ENCODE measurements at places on chromosomes 13 and 19. TPM values are rescaled to one million over a fixed set of nuclear protein-coding genes. Genes with fewer than 3 reads are reported as not detected.

ZNF667 gene
- total RNA-seq = not detected

TEAD2 gene
- 17.7 TPM for total RNA-seq

PRR12 gene
- total RNA-seq = 31.4 TPM

IGLON5 gene
- 0.06 TPM for total RNA-seq

ZNF285 gene
- total RNA-seq = 1.7 TPM

CFD gene
- total RNA-seq = 22.1 TPM

EID2 gene
- total RNA-seq = 46.4 TPM

KLK10 gene
- 0.45 TPM for total RNA-seq

ZNF563 gene
- total RNA-seq = not detected

RFPL4AL1 gene
- 0.38 TPM for total RNA-seq

ELANE gene
- total RNA-seq = 0.16 TPM

CGB1 gene
- not detected for total RNA-seq

MATK gene
- total RNA-seq = 1.8 TPM

ZNF526 gene
- total RNA-seq = 21.1 TPM

SMIM44 gene
- total RNA-seq = not detected

SKA3 gene
- 12.2 TPM for total RNA-seq

IFI30 gene
- 16.0 TPM for total RNA-seq

C1QTNF9 gene
- not detected for total RNA-seq

ZNF541 gene
- not detected for total RNA-seq

GAPDHS gene
- total RNA-seq = 0.16 TPM

CGB7 gene
- 0.40 TPM for total RNA-seq

MYH14 gene
- 6.4 TPM for total RNA-seq
